ENCODE measurements at places on chromosomes 13 and 19. TPM values are rescaled to one million over a fixed set of nuclear protein-coding genes. Genes with fewer than 3 reads are reported as not detected.

GRCh38 chr13:83184819-83185218, 697.5 kb downstream of the SLITRK1 start:
- peak; percentile 21 for DNase-seq
- H3K27me3 ChIP-seq, result no peaks in the 10 kb centered on the region
- no peak overlapping the region for H3K4me3 ChIP-seq
- no peak overlapping the region for H3K27ac ChIP-seq
- no peaks in the 10 kb centered on the region for H3K36me3 ChIP-seq

DNA sequence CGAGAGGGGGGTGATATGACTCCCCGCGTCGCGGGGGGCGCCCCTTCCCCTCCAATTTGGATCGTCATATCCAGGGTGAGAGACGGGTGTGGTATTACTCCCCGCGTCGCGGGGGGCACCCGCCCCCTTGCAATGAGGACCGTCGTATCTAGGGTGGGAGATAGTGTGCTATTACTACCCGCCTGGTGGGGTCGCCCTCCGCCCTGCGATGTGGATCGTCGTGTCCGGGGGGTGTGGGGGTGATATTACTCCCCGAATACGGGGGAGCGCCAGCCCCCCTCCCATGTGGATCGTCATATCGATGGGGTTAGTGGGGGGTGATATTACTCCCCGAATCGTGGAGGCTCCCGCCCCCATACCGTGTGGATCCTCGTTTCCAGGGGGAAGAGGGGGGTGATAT, 29.2 kb upstream of the RGCC start:
- H3K27ac ChIP-seq, result no peak overlapping the region
- DNase-seq, result no peak
- H3K4me3 ChIP-seq, result peak overlapping the region; percentile 33
- H3K27me3 ChIP-seq, result no peaks in the 10 kb centered on the region
- H3K36me3 ChIP-seq, result no peaks in the 10 kb centered on the region

- H3K36me3 ChIP-seq, result no peaks in the 10 kb centered on the region
- H3K27ac ChIP-seq, result no peak overlapping the region
- H3K4me3 ChIP-seq, result no peak overlapping the region
- peaks cover 42% of the 10 kb centered on the region for H3K27me3 ChIP-seq
- no peak for DNase-seq
Measured at GRCh38 chr19:47022541-47023447, 3.2 kb downstream of the NPAS1 start.

- H3K4me3 ChIP-seq, result peak overlapping the region; percentile 24
- H3K27ac ChIP-seq, result peak overlapping the region; percentile 80
- peaks cover 22% of the 10 kb centered on the region for H3K4me1 ChIP-seq
- H3K27me3 ChIP-seq, result no peaks in the 10 kb centered on the region
- peaks cover 26% of the 10 kb centered on the region for H3K36me3 ChIP-seq
- peak; percentile 72 for DNase-seq
Measured at GRCh38 chr19:6744381-6745301, 5.2 kb downstream of the TRIP10 start.

- DNase-seq, result no peak
- no peak overlapping the region for H3K27ac ChIP-seq
- H3K36me3 ChIP-seq, result peaks cover 5% of the 10 kb centered on the region
Measured at GRCh38 chr19:340620-341385, 3.8 kb downstream of the MIER2 start.

DNA sequence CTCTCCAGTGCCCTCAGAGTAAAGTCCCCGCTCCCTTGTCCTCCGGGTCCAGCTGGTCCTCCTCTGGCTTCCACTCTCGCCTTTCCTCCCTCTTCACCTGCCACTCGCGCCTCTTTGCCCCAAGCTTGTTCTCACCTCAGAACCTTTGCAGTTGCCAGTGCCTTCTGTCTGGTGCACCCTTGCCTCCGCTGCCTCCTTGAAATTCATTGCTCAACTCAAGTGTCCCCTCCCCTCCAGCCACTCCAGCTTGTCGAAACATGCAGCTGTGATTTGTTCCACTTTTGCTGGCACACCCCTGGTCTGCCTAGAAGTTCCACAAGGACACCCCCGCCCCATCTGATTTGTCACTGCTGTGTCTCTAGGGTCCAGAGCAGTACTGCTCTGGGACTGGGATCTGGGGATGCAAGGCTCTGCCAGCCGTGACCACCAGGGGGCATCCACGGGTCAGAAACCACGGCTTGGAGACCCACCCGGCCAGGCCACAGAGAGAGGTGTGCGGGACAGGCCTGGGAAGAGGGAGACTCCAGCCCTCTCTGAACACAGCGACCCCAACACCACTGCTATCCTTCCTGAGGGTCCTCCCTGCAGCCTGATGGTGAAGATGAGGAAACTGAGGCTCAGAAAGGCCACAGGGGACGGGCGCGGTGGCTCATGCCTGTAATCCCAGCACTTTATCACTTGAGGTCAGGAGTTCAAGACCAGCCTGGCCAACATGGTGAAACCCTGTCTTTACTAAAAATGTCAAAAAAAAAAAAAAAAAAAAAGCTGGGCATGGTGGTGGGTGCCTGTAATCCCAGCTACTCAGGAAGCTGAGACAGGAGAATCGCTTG, 49.9 kb downstream of the AP1M1 start:
- DNase-seq, result peak; percentile 32
- H3K4me3 ChIP-seq, result no peak overlapping the region

DNA sequence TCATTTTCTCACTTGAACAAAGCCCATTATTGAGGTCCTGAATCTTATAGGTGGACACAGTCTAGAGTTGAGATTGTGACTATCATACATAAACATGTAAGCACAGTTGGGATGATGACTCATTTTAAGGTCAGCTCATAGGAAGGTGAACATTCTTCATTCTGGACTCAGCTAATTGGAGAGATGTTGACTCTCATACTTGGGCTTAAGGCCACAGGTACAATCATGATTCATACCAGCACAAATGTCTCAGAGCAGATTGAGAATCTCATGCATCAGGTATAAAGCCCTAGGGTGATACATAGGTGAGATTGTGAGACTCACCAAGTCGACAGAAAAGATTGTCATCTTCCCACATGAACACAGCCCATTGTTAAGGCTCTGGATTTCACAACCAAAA, 62.3 kb upstream of the ZNF724 start:
- H3K27me3 ChIP-seq, result no peaks in the 10 kb centered on the region
- H3K4me3 ChIP-seq, result no peak overlapping the region
- no peak for DNase-seq
- H3K27ac ChIP-seq, result no peak overlapping the region
- no peaks in the 10 kb centered on the region for H3K36me3 ChIP-seq
- no peaks in the 10 kb centered on the region for H3K4me1 ChIP-seq

DNA sequence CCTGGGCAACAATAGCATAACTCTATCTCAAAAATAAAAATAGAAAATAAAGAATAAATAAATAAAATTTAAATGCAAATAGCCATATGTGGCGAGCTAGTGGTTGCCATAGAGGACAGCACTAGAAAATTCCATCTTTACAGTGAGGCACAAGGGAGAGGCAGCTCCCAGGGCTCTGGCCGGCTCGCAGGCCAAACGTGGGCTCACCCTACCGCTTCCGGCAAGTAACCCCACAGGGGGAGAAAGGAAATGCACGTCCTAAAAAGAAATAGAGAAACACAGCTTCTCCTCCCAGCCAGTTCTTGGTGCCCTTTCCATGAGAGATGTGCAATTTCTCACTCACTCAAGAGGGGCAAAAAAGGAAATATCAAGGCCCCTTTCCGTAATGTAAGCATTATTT, 12.4 kb upstream of the GRWD1 start:
- no peak overlapping the region for H3K27ac ChIP-seq
- no peaks in the 10 kb centered on the region for H3K27me3 ChIP-seq
- DNase-seq, result no peak
- H3K4me3 ChIP-seq, result no peak overlapping the region

DNA sequence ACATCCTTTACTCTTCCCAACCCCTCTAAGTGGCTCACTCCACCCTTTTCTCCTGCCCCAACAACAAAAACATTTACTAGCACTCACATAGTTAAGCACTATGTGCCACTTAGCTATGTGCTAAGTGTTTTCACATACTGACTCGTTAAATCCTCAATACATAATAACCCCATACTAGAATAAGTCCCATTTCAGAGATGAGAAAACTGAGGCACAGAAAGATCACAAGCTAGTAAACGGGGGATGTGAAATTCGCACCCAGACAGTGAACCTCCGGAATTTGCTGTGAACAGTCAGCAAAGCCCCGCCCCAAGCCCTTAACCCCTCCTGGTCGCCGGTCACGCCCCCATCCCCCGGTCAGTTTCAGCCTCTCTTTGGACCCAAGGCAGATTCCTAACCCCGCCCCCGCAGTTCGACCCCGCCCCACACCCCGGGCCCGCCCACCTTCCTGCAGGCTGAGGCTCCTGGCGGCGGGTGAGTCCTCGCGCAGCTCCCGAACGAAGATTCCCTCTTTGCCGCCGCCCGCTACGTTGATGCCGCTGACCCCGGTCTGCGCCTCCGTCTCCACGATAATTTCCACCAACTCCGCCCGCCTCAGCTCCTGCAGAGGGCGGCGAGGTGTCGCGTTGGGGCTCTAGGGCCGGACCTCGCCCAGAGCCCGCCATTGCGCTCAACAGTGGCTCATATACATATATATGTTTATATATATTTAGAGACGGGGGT, 9.8 kb downstream of the PRX start:
- DNase-seq, result peak; percentile 73
- H3K36me3 ChIP-seq, result no peaks in the 10 kb centered on the region
- H3K27me3 ChIP-seq, result no peaks in the 10 kb centered on the region
- no peaks in the 10 kb centered on the region for H3K4me1 ChIP-seq
- H3K27ac ChIP-seq, result peak overlapping the region; percentile 26

The SIGLEC5 gene
- total RNA-seq, result not detected

GRCh38 chr13:38602266-38602665, 84.6 kb upstream of the FREM2 start:
- no peaks in the 10 kb centered on the region for H3K4me1 ChIP-seq
- no peaks in the 10 kb centered on the region for H3K36me3 ChIP-seq
- DNase-seq, result peak; percentile 16

Measured in astrocyte (in vitro differentiated cells and primary cell).